Adrenal gland (tissue), 19 donors: ENCODE measurements at places on chromosomes 3 and 15. TPM values are rescaled to one million over a fixed set of nuclear protein-coding genes. Genes with fewer than 3 reads are reported as not detected.

- no peak for DNase-seq
These were observed 500 bp downstream of the PARP6 start for GRCh38 chr15:72271895-72272212.

ZNF662 gene
- total RNA-seq, result 8.7 TPM

DNA sequence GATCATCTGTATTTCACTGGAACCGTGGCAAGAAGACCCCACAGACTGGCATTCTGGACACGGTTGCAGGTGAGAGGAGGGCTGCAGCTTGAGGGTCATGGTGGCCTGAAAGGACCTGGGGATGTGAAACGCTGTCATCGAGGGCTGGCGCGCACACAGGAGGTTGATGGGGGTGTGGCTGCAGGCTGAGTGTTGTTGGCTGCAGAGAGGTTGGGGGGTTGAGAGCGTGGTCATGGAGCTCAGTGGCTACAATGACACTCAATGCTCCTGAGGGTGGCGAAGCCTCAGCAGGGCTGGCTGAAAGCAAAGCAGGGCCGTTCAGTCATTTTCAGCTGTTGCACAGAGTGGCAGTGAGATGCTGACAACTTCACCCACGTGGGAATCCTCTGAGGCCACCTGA lies 21.0 kb downstream of the CPN2 start:
- no peak for DNase-seq

GRCh38 chr15:39511916-39512260 lies 69.0 kb upstream of the THBS1 start:
- DNase-seq, result peak; percentile 19

DNA sequence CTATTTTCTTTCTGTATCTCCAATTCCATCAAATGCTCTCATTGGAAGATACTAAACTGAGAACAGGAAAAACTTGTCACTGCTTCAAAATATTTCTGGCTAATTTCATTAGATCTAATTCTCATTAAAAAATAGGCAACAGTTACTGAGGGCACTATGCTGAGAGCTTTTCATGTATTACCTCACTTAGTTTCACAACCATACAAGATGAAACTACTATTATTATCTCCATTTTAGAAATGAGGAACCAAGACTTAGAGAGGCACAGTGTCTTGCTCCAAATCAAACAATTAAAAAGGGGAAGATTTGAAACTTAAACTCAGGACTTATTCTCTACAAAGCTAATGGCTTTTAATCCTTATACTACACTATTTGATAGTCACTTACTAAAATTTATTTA lies 7.2 kb upstream of the OTOL1 start:
- DNase-seq, result no peak

GRCh38 chr3:71466483-71466882 lies 117.0 kb downstream of the FOXP1 start:
- no peak for DNase-seq

DNA sequence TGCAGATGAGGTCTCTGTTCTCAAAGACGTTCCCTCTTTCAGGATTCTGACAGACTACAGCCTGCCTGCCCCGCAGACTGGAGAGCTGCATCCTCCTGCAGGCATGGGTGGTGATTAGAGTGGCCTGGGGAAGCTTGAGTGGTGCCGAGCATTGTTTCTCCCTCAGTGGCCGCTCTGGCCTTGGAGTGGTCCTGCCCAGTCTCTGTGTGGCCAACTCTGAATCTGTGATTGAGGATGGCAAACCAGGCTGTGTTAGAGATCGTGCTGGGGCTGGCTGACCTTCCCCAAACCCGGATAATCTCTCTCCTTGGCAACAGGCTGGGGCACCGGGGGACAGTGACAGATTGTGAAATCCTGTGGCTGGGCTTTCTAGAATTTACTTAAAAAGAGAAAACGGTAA lies 11.0 kb upstream of the ADCY5 start:
- DNase-seq, result peak; percentile 67

DNA sequence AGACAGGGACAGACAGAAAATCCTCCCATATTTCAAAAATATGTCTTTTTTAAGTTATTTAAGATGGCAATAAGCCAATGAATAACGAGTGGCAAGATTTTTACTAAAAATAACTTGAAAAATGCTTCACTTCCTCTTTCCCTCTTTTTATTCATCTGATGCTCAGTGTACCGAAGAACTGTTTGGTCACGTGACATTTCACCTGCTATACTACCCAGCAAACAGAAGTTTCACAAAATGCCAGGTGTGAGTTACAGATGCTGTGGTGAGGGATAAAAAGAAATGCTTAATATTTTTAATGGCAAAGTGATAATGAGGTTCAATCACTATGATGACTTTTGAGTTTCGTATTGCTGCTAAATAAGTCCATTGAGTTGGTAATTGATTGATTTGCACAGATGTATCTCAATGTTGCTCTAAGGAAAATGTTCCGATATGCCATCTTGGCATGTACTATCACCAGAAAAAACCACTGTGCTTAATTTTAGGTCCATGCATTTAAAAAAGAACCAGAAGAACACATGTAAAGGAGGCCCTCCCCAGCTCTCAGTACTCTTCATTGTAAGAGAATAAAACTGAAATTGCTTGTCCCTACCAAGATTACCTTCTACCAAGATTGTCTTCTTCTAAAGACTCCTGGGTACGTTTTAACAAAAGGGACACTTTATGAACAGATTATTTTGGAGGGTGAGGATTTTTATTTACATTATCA lies 26.0 kb upstream of the SEC62 start:
- DNase-seq, result no peak

PXK gene
- total RNA-seq, result 35.6 TPM

ADAMTS9 gene
- 34.1 TPM for total RNA-seq

- DNase-seq, result no peak
These were observed 57.1 kb downstream of the SLC7A14 start for GRCh38 chr3:170528726-170529125.

- DNase-seq, result no peak
These were observed 18.7 kb downstream of the TGM4 start for GRCh38 chr3:44893097-44893496.

DNA sequence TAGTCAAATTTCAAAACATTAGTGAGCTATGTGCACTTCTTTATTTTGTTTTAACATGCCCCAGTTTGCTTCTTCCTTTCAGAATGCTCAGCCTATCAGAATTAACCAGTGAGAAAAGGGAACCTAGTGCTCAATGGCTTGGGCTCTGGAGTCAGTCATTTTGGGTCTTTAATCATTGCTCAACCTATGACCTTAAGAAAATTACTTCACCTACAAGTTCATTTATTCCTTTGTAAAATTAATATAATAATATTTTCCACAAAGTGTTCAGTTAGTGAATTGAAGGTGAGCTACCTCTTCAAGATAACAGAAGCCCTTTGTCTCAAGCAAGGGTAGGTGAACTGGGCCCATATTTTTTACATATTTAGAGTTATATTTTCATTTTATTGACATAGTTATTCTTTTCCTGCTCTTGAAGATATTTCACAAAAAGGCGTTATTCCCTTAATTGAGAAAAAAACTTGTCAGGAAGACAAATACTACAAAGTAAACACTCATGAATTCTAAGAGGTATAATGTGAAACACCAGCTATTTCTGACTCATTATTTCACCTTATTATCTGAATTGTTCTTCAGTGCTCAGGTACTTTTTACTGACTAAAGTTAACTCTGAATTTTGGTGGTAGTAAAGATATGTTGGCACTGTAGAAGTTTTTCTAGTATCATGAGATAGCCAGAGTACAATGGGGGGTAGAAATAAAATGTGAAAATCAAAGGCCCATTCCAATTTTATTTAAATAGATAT lies 415.5 kb downstream of the NAALADL2 start:
- DNase-seq, result no peak

DNA sequence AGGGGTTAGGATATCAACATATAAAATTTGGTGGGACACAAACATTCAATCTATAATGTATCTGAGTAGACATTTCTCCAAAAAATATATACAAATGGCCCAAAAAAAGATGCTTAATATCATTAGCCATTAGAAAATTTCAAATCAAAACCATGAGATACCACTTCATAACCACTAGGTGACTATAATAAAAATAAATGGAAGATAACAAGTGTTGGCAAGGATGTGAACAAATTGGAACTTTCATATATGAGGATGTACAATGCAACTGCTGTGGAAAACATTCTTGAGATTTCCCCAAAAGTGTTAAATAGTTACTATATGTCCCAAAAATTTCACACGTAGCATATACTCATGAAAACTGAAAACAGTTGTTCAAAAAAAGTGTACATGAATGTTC lies 36.5 kb upstream of the WNT7A start:
- no peak for DNase-seq

DNA sequence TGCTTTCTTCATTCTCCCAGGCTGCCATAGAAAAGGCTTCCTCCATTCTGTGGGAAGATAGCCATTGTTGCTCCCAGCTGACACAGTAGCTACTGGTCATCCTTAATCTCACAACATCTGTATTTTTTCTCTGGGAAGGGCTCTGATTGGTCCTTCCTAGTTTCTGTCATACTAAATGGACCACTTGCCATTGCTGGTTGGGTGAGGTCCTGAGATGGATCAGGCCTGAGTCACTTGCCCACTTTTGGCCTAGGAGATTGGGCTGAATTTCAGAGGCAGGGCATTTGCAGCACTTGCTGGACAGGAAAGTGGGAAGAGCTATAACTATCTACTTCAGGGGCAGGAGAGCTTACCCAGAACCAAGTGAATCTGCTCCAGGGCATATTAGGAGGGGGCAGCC lies 106.5 kb upstream of the PROK2 start:
- DNase-seq, result no peak

LRRC15 gene
- 0.07 TPM for total RNA-seq

DNA sequence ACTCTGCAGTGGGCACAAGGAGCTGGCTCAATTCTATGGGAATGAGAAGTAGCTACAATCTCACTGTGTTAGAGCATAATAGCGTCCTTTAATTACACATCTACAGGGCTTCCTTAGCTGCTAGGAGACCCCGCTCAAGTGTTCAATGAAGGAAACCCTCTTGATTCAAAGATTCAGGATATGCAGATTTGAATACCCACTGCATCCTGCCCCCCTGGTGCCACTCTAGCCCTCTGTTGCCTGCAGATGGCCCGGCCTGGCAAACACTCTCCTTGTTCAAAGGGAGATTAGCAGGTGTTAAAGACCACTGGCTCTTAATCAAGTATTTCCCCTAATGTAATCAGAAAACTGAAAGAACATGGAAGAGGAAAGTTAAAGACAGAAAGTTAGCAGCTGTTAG lies 356.6 kb downstream of the VGLL3 start:
- no peak for DNase-seq

- DNase-seq, result no peak
These were observed 110.4 kb upstream of the GMNC start for GRCh38 chr3:190972840-190973270.

- DNase-seq, result no peak
These were observed 111.8 kb upstream of the MBNL1 start for GRCh38 chr3:152156880-152157279.

GRCh38 chr3:119800844-119801243 lies 18.9 kb downstream of the NR1I2 start:
- no peak for DNase-seq

GOLGA8G gene
- total RNA-seq, result not detected

DNA sequence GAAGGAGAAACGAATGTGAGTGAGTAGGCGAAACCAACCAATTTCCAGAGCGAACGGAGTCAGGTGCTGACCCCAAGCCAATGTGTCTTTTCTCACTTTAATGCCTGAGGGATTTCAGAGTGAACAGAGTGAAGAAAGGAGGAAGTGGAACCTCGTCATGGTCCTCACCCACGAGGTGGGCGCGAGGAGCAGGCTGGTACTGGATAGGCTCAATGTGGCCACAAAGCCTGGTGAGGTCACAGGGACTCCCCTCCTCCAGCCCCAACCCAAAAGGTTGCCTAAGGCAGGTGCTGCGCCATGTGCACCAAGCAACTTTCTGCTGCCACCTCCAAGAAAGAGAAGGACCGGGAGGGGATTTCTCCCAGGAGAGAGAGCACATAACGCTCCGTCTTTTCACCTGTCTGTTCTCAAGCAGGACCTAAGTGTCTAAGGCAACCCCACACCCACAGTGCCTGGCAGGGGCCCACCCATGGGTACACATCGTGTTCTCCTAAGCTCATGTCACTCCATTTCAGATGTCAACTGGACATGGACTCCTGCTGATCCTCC lies 3.8 kb downstream of the NRROS start:
- peak; percentile 46 for DNase-seq

PDE8A gene
- 92.7 TPM for total RNA-seq

TRIM59 gene
- total RNA-seq, result 0.55 TPM

ITGB5 gene
- total RNA-seq, result 116 TPM

GRCh38 chr3:171001957-171002694 lies 24.4 kb downstream of the SLC2A2 start:
- DNase-seq, result no peak

CCR4 gene
- total RNA-seq, result not detected

- DNase-seq, result no peak
These were observed 248.3 kb downstream of the VPS13C start for GRCh38 chr15:61811952-61812351.

SEMA3F gene
- 9.0 TPM for total RNA-seq

PKM gene
- total RNA-seq, result 865 TPM

DNA sequence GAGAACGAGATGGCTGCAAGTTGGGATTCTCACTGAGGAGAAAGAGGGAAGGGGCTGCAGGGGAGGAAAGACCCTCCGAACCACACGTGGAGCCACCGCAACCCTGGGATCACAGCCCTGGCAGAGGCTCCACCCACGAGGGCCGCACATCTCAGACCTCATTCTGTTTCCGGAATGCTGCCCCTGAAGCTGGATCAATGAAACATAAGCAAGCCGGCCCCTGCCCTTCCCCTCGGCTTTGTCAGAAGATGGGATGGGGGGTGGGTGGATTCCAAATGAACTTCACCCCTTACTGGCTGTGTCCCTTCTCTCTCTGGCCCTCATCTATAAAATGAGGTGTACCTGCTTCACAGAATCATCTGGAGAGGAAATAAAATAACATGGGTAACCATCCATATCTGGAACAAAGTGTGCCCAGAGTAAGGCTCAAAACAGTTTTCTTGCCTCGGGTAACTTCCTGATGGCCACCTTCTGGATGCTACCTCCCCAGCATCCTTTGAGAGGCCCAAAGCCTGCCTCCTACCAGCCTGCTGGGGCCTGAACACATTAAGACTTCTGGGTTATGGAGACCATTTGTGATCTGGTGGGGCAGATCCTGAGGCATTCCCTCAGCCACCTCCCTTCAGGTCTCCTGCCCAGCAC lies 4.6 kb upstream of the CCDC9B start:
- no peak for DNase-seq

SLC28A1 gene
- not detected for total RNA-seq

DNA sequence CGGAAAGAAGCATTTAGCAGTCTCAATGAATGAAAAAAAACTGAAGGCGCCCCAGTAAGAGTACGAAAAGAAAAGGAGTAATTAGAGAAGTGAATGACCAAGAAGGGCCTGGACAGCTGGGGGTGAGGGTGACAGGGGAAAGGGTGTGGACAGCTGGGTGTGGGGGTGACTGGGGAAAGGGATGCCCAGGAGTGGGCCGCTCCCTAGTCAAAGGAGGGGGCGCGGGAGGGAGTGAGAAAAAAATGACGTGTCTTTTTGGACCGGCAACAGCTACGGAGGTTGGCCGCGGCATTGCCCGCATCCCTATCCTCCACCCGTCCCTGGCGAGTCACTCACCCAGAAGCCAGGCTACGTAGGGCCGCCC lies 274 bp upstream of the ZCWPW2 start:
- no peak for DNase-seq

GRCh38 chr15:90710436-90711027 lies 6.6 kb upstream of the BLM start:
- DNase-seq, result no peak
